ENCODE measurements at places on chromosomes 7 and 10.

GRCh38 chr10:127524229-127524628, 24.9 kb upstream of the NPS start:
- DNase-seq = no peak

DNA sequence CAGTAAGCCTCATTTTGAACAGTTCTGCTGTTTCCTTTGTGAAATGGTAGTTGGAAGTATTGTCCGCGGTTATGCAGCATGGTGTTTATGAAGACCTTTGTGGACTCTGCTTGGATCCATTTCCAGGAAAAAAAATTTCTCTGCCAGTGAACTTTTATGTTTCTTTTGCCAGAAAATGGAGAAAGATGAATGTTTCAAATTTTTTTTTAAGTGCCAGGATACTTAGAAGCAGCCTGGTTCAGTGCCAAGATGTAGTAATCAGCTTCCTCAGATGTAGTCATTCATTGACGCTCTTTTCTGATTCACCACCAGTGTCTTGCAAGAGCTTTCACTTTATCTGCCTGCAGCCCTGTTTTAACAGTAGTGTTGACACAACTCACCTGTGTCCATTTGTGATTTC, 258.2 kb downstream of the SDK1 start:
- peak; percentile 41 for DNase-seq

- no peak for DNase-seq
These were observed 115.4 kb downstream of the NT5C2 start for GRCh38 chr10:103077491-103078308.

DNA sequence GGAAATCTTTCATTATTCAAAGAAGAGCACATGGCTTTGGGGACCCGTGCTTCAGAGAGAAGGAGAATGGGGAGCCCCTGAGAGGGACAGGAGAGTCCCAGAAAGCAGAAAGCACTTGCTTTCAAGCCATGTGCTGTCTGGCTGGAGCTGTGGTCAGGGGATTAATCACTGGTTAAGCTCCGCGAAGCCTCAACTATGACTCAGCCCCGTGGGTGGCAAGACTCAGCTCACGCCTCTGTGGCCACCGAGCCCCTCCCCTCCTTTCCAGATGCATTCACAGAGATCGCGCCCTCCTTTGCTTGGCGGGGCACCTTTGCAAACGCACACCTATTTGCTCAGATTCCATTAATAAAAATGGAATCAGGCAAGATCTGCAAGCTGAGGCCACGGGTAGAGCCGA, 202.9 kb upstream of the TCERG1L start:
- DNase-seq = no peak

DNA sequence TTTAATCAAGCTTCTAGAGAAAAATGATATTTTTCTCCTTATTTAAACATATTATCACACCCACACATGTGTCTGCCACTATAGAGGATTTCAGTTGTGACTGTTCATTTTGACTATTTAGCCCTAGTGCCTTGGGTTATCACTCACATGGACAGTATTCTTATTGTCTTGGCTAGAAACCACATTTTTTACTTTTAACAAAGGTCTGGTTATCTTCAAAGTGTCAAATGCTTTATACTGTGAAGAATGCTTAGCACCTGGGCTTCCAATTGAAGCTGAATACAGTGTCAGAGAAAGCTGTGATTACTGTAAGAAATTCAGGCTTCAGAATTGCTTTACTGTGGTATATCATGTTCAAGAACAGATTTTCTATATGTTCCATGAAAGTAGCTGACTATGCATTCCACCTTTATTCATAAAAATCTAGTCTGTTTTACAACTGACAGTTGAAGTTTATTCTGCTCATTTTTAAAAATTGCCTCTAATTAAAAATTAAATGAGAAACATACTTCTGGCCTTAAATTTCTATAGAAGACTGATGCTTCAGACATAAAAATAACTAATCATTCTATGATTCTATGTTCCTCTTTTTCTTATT, 278.6 kb downstream of the SEMA3D start:
- DNase-seq = no peak

DNA sequence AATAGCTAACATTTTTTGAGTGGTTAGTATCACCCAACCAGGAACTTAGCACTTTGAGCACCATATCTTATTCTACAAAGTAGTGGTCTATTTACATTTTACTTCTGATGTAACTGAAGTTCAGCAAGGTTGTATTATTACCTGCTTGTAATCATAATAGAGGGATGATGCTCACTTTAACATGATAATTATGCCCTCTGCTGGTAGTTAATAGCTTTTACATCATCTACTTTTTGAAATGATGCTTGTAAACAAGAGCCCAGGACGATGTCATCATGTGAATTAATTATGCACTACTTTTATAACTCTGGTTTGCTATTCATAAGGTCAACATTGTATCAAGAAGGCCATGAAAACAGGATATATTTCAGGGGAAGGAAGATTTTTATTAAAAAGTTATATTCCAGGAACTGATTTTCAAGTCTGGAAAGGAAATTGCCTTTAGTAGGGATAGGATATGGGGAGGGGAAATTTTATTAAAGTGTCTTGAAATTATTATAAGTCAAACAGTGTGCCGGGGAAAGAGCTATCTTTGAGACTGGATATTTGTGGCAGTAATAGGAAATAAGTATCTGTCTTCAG, 80.3 kb upstream of the SCIN start:
- DNase-seq = no peak

- no peak for DNase-seq
These were observed 100.3 kb downstream of the MCU start for GRCh38 chr10:72792288-72792687.

GRCh38 chr10:2893991-2894390, 173.4 kb upstream of the PFKP start:
- no peak for DNase-seq

- DNase-seq = no peak
These were observed 51.1 kb downstream of the SVIL start for GRCh38 chr10:29583674-29584073.

DNA sequence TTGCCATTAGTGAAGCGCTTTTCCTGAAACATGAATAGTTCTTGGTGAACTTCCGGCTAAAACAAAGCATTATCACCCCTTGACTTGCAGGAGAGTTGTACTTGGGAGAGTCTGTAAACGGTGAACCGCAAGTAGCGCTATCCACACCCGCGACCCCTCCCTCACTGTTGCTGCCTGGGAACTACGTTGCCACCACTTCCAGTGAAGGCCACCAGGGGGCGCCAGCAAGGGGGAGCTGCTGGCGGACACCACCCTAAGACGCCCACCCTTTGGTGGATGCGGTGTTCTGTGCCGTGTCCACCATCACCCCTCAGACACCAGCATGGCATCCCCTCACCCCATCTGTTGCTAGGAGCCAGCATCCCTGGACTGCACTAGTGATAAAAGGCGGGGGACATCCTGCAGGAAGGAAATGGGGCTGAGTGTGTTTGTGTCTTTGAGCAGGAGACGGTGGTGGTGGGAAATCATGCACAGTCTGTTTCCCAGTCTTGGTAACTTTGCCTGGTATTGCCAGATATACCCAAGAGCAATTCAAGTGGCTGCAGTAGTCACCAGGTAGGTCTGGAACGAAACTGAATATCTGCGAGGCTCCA, 298.2 kb downstream of the FRMD4A start:
- peak; percentile 67 for DNase-seq

GRCh38 chr7:66617295-66617694, 11.4 kb upstream of the KCTD7 start:
- DNase-seq = no peak

DNA sequence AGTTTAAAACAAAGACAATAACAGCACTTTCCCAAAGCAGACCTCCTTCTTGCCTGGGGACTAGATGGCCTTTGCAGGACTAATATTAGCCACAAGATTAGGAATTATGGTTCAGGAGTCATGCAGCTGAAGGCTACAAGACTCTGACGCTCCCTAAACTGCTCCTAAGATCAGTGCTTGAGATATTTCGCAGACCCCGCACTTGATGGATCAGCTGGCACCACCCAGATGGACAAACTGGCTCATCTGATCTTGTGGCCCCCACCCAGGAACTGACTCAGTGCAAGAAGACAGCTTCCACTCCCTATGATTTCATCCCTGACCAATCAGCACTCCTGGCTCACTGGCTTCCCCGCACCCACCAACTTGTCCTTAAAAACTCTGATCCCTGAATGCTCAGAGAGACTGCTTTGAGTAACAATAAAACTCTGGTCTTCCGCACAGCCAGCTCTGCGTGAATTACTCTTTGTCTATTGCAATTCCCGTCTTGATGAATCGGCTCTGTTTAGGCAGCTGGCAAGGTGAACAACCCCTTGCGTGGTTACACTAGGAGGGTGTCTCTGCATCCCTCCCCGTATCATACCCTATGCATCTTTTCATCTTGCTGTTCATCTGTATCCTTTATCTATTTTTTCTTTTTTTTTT, 26.9 kb upstream of the NRBF2 start:
- no peak for DNase-seq

DNA sequence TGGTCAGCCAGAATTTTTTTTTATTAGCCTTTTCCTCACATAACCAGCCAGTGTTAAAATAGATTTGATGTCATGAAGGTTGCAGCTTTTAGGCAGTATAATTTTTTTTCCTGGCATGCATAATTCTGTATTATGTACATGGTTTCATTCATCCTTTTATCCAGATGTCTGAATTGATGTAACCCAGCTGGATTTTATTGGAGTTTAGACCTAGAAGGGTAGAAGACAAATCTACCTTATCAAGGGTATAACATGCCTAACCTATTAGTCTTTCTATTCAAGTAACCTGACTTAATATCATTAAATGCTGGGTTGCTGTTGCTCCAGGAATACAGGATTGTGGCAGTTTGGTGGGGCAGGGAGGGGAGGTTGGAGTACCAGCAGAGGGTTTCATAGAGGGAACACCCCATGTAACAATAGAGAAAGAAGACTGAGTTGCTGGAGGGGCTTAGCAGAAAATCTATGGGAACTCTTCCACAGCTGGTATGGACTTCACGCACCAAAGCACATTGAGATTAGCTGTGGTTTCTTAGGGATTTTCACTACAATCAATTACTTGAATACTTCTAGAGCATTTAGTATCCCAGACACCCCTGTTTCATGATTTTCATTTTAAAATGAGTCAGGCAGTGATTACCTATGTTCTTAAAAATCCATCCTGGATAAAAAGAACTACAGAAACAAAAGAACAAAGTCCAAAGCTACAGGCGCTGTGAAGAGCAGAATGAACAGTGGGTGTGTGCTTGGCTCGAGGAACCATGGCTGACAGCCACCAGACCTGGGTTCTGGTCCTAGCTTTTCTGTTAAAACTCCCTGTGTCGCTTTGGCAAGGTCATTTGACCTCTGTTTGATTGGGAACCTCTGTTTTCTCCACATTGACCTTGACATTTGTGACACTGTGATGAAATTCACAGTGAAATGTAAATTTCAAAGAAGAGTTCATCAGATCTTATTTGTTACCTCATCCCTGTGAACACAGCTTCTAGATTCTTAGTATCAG, 93.5 kb downstream of the CREM start:
- DNase-seq = no peak

DNA sequence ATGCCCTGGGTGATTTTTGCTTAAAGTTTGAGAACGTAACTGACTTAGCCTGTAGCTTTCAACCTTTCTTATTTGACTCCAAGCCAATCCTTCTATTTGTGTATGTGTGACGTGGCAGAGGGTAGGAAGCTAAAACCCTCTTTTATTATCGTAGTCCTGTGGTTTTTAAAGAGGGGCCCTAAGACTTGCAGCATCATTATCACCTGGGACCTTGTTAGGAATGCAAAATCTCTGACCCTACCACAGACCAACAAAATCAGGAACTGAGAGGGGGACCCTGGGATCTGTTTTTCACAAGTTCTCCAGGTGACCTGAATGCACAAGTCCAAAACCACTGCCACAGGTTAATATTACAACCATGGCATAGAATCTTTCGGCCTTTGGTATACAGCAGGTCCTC, 80.1 kb downstream of the OSBPL3 start:
- DNase-seq = no peak

GRCh38 chr10:110083884-110084283, 76.1 kb downstream of the ADD3 start:
- DNase-seq = no peak

GRCh38 chr7:155287284-155287935, 10.3 kb upstream of the INSIG1 start:
- no peak for DNase-seq

GRCh38 chr10:104796823-104797222, 155.7 kb downstream of the SORCS3 start:
- no peak for DNase-seq

DNA sequence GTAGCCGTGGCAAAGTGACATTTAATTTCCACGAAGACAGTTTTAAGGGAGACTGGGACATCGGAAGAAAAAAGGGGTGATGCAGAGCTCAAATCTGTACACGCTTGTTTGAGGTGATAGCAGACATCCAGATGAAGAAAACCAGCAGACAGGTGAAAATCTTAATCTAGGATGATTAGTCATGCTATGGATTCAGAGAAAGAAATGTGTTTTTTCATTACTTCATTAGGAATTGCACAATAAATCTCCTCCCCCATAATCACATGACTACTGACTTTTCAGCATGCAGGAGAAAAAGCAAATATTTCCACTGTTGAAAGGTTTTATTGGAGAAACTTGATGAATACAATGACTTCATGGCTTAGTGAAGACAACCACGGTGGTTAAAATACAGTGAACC, 2.5 kb downstream of the NUDT5 start:
- DNase-seq = no peak

- peak; percentile 90 for DNase-seq
These were observed 10.8 kb downstream of the LFNG start for GRCh38 chr7:2530071-2530987.

- no peak for DNase-seq
These were observed at the start of gene COL28A1 for GRCh38 chr7:7535691-7536090. TSS of gene COL28A1 (minus strand) at chr7:7535873. CDS start at chr7:7532875, 2,998 bp downstream.

GRCh38 chr7:2143450-2143849, 89.3 kb downstream of the MAD1L1 start:
- DNase-seq = no peak

DNA sequence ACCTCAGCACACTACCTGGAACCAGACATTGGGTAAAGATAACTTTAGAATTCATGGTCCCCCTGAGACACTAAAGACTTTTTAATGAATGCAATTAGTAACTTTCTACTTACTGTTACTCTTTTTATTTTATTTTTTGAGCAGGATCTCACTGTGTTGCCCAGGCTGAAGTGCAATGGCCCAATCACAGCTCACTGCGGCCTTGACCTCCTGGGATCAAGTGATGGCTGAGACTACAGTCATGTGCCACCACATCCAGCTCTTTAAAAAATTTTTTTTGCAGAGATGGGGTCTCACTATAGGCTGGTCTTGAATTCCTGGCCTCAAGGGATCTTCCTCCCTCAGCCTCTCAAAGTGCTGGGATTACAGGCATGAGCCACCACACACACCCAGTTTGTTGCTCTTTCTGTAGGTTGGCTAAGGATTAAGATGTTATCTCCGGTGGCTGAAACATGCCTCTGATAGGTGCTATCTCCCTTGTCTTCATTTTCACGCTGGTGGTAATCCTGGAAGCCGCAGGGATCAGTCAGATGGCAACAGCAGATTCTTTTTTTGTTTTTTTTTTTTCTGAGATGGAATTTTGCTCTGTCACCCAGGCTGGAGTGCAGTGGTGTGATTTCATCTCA, 128.3 kb downstream of the TCF7L2 start:
- DNase-seq = no peak
